ENCODE measurements at places on chromosomes 13 and 19.

DNA sequence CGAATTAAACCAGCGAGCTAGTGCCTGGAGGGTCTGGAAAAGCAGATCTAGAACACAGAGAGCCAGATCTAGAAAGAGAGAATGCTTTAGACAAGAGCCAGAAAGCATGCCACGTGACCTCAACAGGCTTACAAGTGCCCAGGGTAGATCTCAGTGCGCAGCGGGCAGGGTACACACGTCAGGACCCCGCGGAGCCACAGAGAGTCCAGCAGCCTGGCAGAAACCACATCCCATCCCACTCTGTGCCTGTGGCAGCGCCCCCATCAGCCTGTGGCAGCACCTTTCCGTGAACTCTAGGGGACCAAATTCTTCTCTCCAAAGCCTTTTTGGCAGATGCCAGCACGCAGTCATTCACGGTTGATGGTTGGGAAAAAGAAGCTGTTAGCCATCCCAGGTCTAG lies 5.9 kb downstream of the ARHGEF1 start:
- DNase-seq: no peak

- no peak for DNase-seq
Observed at GRCh38 chr13:113803409-113804016, 44.5 kb downstream of the TMEM255B start.

GRCh38 chr13:111484141-111484925 lies 163.9 kb downstream of the TEX29 start:
- no peak for DNase-seq

DNA sequence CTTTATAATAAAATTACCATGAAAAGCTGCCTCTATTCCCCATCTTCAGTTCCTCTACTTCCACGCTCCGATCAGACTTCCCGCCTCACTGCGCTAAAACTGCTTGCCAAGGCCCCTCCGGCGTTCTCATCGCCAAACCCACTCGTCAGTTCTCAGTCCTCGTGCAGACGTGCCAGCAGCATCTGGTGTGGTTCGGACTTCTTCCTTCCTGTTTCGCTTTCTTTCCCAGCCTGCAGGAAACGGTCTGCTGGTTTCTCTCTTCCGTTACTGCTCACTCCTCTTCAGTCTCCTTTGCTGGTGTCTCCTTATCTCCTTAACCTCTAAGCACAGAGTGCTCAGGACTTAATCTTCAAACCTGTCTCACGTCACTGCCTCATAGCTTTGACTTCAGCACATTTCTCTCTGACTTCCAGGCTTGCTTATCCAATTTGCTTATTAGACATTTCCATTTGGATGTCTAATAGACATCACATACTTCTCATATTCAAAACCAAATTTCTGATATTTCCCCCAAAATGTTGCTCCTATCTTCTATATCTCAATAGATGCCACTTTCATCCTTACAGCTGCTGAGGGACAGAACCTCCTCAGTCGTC lies 40.3 kb downstream of the RCBTB2 start:
- DNase-seq: no peak

DNA sequence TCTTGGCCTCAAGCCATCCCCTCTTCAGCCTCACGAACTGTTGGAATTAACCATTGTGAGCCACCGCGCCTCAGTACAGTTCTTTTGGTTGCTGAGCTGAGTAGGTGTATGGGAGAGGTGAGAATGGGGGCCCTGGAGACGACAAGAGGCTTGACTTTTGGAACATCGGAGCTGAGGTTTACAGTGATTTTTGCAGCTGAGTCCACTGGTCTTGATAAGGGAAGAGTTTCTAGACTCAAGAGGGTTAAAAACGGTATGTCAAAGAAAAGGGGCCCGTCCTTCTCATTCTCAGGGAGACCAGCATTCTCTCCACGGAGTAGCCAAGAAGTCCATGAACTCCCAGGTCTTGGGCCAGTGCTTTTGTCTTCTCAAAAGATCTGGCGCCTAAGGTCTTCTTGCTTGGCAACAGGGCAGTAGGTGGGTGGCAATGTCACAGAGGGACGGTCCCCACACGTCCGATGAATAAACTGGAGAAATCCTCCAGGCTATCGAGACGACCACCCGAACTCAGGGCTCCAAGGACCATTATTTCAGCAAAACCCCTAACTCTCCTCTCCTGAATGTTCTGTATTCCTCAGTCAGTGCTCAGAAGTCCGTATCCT lies 6.4 kb upstream of the QTRT1 start:
- no peak for DNase-seq

- no peak for DNase-seq
Observed at GRCh38 chr13:110261166-110262081, 45.5 kb downstream of the COL4A1 start.

- no peak for DNase-seq
Observed at GRCh38 chr19:14368011-14368513, 13.2 kb upstream of the ADGRE5 start.

GRCh38 chr19:16814526-16815100 lies 14.6 kb upstream of the SIN3B start:
- no peak for DNase-seq

DNA sequence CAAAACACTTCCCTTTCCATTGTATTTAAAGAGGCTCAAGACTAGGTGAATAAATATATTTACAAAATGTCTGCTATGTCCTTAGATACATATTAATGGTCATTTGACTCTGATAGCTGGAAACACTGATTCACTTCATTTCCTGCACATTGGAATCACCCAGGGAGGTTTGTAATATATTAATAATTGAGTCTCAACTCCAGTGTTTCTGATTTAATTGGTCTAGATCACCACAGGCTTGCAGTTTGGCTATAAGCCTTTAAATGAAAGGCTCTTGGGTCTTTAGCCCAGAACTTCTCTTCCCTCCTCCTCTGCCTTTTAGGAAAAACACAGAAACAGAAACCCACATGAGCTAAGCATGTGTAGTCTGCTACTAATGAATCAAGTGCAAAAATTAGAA lies 378.0 kb downstream of the TBC1D4 start:
- DNase-seq: no peak

DNA sequence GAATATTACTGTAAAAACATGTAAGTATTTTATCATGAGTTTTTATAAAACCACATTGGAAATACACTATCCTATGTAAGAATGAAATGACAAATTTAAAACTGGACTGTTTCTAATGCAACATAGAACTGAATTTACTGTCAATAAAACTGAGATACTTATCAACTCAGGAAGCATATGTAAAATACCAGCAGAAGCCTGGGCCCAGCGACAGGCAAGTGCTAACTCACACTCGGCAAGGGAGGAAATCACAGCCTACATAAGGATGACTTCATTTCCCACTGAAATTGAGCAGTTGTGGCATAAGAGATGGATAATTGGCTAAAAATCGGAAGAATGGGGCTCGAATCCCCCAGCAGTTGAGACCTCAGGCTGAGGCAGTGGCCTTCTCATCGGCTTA lies 12.1 kb downstream of the PROZ start:
- DNase-seq: no peak

GRCh38 chr19:20154636-20155035 lies 12.4 kb upstream of the ZNF486 start:
- DNase-seq: no peak

GRCh38 chr13:113553511-113554332 lies 30.8 kb upstream of the TFDP1 start:
- no peak for DNase-seq

DNA sequence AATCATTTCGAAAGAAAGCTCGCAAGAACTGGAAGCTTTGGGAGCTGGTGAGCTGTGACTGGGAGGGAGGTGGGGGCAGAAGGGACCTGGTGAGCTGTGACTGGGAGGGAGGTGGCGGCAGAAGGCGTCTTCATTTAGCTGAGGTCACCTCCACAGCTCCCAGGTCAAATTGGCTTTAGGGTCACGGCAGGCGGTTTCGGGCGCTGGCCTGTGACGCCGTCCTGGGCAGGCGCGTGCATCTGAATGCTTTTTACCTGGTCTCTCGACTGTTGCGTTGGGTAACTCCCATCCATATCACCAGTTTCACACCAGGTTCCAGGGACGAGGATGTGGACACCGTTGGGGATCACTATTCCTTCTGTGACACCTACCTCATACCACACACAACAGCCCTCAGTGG lies 29.2 kb downstream of the C2CD4C start:
- DNase-seq: no peak

GRCh38 chr13:51520524-51520923 lies 63.7 kb upstream of the WDFY2 start:
- no peak for DNase-seq

- DNase-seq: no peak
Observed at GRCh38 chr19:18202778-18203407, 949 bp downstream of the RAB3A start.

- no peak for DNase-seq
Observed at GRCh38 chr13:110266983-110267382, 40.0 kb downstream of the COL4A1 start.

GRCh38 chr19:1760020-1760419 lies 6.7 kb downstream of the ONECUT3 start:
- DNase-seq: no peak

DNA sequence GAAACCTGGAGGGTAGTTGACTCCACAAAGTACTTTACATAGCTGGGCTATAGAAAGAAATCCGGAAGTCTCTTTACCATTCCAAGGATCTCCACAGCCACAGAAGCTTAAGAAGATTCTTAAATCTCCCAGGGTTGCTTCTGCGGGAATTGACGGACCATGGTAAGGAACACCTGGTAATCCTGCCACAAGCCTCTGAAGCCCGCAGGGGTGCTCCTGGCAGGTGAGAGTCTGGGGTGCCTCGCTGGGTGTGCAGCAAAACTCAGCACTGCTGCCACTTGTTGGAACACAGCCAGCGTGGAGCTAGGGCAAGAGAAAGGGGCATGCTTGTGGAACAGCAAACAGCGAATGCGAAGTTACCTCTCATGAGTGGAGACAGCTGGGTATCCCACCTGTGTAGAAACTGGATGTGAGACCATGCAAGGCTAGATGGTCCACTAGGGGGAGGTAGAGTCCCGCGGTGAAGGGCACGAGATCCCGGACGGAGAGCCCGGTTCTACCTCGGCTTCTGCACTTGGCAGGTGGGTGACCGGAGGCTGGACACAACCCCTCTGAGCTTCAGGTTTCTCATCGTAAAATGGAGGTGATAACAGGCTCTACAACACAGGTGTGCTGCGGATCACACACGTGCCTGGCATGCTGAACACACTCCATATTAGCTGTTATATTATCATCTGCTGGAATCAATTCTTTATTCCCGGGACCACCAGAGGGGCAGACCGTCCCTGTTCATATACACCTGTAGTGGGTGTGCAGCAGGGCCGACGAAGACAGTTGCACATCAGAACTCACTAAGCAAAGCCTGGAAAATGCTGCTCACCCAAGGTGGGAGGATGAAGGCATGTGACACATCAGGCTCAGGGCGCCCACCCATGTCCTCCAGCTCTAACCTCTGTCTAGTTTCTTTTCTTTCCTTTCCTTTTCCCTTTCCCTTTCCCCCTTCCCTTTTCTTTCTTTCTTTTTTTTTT lies 24.1 kb upstream of the UBAC2 start:
- no peak for DNase-seq

DNA sequence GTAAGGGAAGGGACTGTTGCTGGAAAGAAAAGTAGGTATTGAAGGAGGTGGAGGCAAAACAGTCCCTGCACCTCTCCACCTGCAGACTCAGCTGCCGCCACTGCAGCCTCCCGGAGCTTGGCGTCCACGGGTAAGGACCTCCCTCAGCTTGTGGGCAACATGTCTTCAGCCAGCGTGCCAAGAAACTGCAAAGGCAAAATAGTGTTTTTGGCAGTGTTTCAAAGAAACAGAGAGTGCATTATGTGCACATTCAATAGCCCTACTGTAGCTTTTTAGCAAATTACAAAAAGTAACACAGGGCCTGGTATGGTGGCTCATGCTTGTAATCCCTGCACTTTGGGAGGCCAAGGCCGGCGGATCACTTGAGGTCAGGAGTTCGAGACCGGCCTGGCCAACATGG lies 57.4 kb downstream of the ATP11A start:
- DNase-seq: no peak

DNA sequence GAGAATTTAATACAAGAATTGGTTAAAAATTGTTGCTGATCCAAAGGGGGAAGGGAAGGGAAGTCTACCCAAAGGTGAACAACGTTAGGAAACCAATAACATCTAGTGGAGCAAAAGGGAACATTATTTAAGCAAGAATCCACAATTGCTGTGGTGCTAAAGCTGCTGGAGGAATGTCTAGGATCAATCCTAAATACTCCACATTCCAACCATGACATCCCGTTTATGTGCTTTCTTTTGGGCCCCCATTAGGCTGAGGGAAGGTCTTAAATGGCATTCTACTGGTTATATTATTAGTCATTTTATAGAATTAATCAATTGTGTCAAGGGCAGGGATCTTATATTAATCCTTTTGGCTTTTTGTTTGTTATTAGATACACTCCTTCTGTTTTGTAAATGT lies 39.9 kb upstream of the VWA8 start:
- no peak for DNase-seq

DNA sequence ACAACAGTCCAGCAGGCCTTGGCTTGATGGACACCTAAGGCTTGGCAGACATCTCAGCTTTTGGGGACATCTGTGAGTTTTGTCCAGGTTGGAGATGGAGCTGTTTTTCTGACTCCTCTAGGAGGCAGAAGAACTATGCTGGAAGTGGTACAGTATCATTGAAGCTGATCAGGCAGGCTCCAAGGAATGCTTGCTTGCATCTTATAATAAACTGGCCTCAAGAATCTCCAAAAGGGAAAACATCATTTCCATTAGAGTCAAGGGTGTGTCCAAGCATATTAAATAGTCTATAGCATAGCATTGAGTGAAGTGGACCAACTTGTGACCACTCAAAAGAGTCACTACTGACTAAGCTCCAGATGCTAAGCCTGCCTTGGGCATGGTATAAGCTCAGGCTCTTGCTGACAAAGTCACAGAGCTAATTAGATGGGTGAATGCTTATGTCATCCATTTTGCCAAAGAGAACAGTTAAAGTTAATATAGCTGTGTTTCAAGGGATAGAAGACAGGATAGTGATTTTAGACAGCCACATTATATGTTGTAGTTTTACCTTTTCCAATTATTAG lies 216.0 kb downstream of the DNAJC15 start:
- no peak for DNase-seq

- DNase-seq: no peak
Observed at GRCh38 chr19:36060430-36060829, 5.7 kb downstream of the WDR62 start.

- no peak for DNase-seq
Observed at GRCh38 chr13:101447852-101448251, 4.6 kb upstream of the ITGBL1 start.

- no peak for DNase-seq
Observed at GRCh38 chr13:102374726-102375125, 27.1 kb downstream of the FGF14 start.
